ENCODE measurements at places on chromosomes 6 and 20.

DNA sequence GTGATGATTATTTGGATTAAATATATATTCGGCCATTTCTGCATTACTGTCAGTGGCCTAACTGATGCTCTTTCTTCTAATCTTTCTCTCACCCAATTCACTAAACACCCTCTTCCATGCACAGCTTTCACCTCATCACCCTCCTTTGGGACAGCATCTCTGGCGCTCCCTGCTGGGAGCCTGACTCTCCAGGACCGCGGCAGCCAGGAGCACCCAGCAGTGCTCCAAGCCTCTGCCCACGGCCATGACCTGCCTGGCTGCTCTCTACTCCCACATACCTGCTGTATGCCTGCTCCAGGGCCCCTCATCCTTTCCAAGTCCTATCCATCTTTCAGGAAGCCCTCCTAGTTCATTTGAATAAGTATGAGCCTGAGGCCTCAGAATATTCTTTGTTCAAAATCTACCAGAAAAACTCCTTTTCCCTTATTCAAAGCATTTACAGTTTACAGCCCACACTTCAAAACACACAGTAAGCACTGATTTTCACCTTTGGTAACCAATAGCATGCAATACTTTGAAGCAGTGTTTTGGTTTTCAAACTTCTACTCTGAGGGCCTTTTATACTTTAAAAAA, 15.2 kb downstream of the CTCFL start:
- H3K27me3 ChIP-seq = peaks cover 2% of the 10 kb centered on the region
- no peak overlapping the region for H3K27ac ChIP-seq
- no peaks in the 10 kb centered on the region for H3K4me1 ChIP-seq

GRCh38 chr20:52805296-52805571, 166.9 kb upstream of the TSHZ2 start:
- H3K4me3 ChIP-seq = no peak overlapping the region
- no peak overlapping the region for H3K27ac ChIP-seq
- no peaks in the 10 kb centered on the region for H3K4me1 ChIP-seq
- H3K36me3 ChIP-seq = no peaks in the 10 kb centered on the region
- DNase-seq = no peak
- H3K27me3 ChIP-seq = no peaks in the 10 kb centered on the region

DNA sequence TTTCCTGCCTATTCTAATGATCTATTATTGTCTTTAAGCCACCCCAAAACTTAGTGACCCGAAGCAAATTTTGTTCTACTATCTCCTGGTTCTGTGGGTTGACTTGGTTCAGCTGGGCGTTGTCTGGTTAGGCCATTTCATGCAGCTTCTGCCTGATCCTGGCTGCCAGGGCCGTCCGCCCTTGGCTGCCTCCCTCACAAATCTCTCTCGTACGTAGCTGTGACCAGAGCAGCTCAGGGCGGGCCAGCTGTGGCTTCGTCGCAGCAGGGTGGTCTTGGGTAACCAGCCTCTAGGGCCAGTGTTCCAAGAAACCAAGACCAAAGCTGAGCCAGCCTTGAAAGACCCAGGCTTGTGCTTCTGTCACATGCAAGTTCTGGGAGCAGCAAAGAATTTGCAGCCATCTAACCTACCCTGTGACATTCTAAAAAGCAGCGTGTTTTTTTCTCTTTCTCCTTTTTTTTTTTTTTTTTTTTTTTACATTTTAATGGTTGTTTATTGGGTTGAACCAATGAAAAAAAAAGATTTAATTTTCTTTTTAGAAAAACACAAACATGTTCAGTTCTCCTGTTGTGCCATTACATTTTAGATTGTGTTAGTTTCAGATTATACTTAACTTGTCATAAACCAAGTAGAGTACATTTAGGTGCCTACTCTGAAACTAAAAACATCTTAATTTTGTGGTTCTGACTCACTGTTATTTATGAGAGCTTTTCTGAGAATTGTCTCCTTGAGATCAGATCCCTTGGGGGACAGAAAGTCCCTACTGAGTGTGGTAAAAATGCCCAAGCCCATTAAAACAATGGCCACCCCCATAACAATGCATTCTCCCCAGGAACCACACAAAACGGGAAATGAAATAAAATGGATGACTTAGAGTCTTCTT, 83.9 kb downstream of the ZDHHC14 start:
- no peaks in the 10 kb centered on the region for H3K27me3 ChIP-seq
- DNase-seq = no peak
- H3K36me3 ChIP-seq = no peaks in the 10 kb centered on the region
- no peak overlapping the region for H3K27ac ChIP-seq
- peaks cover 7% of the 10 kb centered on the region for H3K4me1 ChIP-seq

DNA sequence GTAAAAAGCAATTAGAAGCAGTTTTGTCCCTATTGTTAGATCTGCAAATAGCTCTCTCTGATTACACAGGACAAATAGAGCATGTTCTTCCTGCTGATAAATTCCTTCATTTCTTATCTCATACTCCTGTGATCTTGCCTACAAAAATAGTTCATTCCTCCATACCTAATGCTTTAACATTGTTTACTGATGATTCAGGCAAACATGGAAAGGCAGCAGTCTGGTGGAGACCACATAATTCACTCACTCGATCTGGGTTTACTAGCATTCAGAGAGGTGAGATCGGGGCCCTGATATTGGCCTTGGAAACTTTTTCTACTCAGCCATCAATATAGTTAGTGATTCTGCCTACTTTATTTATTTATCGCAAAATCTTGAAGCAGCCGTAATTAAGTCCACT, 20.2 kb downstream of the HLA-DPA1 start:
- no peak overlapping the region for H3K4me3 ChIP-seq
- no peak for DNase-seq

- no peaks in the 10 kb centered on the region for H3K27me3 ChIP-seq
- H3K4me3 ChIP-seq = no peak overlapping the region
- no peaks in the 10 kb centered on the region for H3K36me3 ChIP-seq
- peaks cover 5% of the 10 kb centered on the region for H3K4me1 ChIP-seq
- H3K27ac ChIP-seq = no peak overlapping the region
Observed at GRCh38 chr6:1551249-1551648, 58.5 kb upstream of the FOXC1 start.

DNA sequence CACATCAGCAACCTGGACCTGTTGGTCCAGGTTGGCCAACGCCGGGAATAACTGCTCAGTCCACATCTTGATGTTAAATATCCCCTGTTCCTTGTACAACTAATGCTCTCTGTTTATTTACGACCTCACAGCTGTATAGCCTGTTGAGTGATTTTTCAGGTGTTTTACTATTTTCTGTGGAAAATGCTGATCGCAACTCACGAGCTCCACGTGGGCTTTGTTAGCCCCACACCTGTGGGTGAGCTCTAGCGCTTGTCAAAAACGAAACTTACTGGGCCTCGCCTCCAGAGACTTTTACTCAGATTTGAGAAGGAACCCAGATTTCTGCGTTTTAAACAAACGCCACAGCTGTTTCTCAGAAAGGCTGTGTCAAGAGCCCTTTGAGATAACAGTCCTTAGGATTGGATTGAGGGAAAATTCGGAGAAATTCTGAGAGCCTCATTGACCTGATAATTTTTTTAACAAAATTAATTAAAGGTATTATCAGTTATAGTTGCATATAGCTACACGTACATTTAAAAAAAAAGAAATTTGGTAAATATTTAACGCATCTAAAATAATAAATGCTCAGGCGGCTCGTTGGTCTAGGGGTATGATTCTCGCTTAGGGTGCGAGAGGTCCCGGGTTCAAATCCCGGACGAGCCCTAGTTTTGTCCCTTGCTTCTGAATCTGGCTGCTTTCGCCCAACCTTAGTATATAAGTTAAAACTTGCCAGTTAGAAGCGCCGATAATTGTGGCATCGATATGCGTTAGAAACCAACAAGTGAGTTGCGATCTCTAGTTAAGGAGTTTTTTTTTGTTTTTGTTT, 16.7 kb downstream of the HMGN4 start:
- DNase-seq = no peak
- no peaks in the 10 kb centered on the region for H3K27me3 ChIP-seq
- no peaks in the 10 kb centered on the region for H3K36me3 ChIP-seq
- peak overlapping the region; percentile 82 for H3K27ac ChIP-seq

- no peaks in the 10 kb centered on the region for H3K4me1 ChIP-seq
- H3K36me3 ChIP-seq = no peaks in the 10 kb centered on the region
- no peak for DNase-seq
- no peaks in the 10 kb centered on the region for H3K27me3 ChIP-seq
- H3K4me3 ChIP-seq = no peak overlapping the region
Observed at GRCh38 chr6:166354965-166355364, 12.6 kb upstream of the SFT2D1 start.

GRCh38 chr6:15453186-15453585, 207.3 kb downstream of the JARID2 start:
- no peaks in the 10 kb centered on the region for H3K36me3 ChIP-seq
- no peaks in the 10 kb centered on the region for H3K27me3 ChIP-seq
- no peak for DNase-seq
- peak overlapping the region; percentile 71 for H3K27ac ChIP-seq
- H3K4me1 ChIP-seq = peaks cover 68% of the 10 kb centered on the region

DNA sequence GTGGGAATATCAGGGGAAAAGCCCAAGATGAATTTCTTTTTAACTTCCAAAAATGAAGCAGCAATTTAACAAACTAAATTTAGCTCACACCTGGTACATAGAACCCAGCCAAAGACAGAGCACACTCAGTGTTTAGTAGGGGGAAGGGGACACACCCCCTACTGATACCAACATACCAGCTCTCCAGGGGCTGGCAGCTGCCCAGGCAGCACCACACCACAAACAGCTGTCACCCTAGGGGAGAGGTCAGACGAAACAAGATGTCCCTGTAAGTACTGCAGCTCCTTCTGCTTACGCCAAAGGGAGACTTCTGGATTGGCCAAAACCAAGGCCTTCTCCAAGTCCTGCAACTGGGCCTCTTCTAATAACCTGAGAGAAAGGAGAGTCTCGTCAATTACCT, 26.0 kb downstream of the MDN1 start:
- no peak overlapping the region for H3K4me3 ChIP-seq
- H3K4me1 ChIP-seq = peaks cover 17% of the 10 kb centered on the region
- H3K36me3 ChIP-seq = no peaks in the 10 kb centered on the region
- peak; percentile 75 for DNase-seq
- no peaks in the 10 kb centered on the region for H3K27me3 ChIP-seq
- peak overlapping the region; percentile 78 for H3K27ac ChIP-seq

DNA sequence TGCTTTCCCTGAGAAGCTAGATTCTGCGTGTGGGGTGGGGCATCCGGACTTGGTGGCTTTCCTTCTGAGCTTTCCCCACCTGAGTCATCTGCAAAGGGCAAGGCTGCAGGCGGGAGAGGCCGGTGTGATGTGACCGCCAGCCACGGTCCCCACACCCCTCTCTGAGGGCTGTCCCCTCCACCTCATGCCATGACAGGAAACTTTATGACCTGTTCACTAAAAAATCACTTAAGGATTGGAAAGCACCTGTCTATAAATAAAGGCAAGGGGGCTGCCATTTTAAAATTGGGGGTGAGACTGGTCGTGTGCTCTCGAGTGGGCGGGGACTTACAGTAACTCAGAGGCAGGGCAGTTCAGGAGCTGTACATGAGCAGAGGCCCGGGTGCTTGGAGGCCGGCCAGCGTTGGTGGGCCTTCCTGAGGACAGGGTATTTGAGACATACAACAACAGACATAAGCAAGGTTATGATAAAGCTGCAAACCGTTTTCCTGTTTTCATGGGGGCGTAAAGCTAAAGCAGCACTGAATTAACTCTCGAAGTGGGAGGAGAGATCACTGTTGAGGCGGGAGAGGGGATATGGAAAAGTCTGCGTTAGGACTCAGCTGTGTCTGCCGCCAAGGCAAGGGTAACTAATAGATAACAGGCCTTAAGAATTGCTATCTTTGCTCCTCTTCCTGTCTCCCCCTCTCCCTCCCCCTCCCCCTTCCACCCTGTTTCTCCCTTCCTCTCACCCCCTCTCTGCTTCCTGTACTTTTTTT, 16.1 kb upstream of the SERPINB1 start:
- no peaks in the 10 kb centered on the region for H3K36me3 ChIP-seq
- H3K27ac ChIP-seq = peak overlapping the region; percentile 64
- no peak overlapping the region for H3K4me3 ChIP-seq

- no peaks in the 10 kb centered on the region for H3K36me3 ChIP-seq
- no peak for DNase-seq
- no peak overlapping the region for H3K4me3 ChIP-seq
- peaks cover 14% of the 10 kb centered on the region for H3K4me1 ChIP-seq
- H3K27me3 ChIP-seq = no peaks in the 10 kb centered on the region
- H3K27ac ChIP-seq = no peak overlapping the region
Observed at GRCh38 chr6:134020543-134020942, 31.9 kb downstream of the SLC2A12 start.

DNA sequence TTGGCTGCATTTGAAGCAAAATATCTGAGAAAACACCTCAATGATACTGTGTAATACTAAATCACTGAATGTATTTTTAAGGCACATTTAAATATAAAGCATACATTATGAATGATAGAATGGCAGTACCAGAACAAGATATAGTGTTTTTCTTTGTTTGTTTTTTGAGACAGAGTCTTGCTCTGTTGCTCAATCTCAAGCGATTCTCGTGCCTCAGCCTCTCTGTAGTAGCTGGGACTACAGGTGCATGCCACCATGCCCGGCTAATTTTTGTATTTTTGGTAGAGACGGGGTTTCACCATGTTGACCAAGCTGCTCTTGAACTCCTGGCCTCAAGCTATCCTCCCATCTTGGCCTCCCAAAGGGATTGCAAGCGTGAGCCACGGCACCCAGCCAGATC, 2.3 kb upstream of the BICRAL start:
- no peaks in the 10 kb centered on the region for H3K36me3 ChIP-seq
- no peak for DNase-seq
- peak overlapping the region; percentile 98 for H3K27ac ChIP-seq
- H3K4me1 ChIP-seq = peaks cover 9% of the 10 kb centered on the region

DNA sequence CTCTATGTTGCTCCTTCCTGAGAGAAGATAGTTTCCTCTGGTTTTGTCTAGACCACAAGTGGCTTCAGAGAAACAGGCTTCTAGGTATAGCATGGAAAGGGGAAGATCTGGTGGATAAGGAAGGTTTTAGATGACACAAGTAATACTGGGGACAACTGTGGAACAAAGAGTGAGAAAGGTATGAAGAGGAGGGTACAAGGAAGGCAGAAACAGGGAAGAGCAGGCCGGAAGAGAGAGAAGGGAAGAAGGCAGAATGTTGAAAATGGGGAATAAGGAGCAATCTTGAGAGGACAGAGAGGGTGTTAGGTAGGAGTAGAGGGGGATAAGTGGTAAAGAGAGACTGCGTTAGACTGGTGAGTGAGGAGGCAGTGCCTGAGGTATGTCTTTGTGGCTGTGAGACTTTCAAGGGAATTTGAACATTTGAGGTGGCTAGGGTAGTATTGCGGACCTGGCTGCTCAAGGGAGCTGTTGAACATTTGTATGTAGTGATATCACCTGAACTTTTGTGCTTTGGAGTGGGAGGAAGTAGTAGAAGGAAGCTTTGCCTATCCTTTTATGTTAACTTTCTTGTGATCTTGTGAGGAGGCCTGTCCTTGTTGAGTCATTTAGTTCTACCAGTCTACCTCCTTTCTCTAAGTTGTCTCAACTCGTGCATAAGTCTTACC, 69.5 kb downstream of the FOXO3 start:
- no peaks in the 10 kb centered on the region for H3K27me3 ChIP-seq
- peak overlapping the region; percentile 11 for H3K27ac ChIP-seq
- no peak overlapping the region for H3K4me3 ChIP-seq

GRCh38 chr20:56716806-56717205, 87.7 kb downstream of the TFAP2C start:
- no peaks in the 10 kb centered on the region for H3K27me3 ChIP-seq
- no peak overlapping the region for H3K27ac ChIP-seq
- H3K4me3 ChIP-seq = no peak overlapping the region
- H3K4me1 ChIP-seq = no peaks in the 10 kb centered on the region
